ENCODE measurements at places on chromosomes 12 and 14.

GRCh38 chr12:10184261-10184843 lies 5.5 kb downstream of the TMEM52B start:
- no peak for DNase-seq

- peak; percentile 26 for DNase-seq
These were observed 173.2 kb downstream of the SLC35F4 start for GRCh38 chr14:57692671-57693070.

- peak; percentile 45 for DNase-seq
These were observed 2.4 kb upstream of the TCL1B start for GRCh38 chr14:95683793-95684192.

DNA sequence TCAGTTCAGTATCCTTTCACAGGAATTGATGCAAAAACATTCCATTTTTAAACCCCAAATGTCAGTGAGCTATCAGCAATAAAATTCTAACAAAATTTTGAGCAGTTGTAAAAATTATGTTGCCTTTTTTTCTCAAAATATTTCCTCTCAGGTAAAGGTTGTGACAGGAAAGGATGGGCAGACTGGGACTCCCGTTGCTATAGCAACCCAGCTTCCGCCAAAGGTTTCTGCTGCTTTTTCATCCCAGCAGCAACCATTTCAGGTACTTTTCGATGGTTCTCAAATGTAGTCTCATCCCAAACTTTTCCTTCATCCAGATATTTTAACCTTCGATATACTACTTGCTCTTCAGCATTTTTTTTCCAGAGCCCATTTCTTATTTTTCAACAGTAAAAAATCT lies 13.6 kb downstream of the EP400 start:
- no peak for DNase-seq

DNA sequence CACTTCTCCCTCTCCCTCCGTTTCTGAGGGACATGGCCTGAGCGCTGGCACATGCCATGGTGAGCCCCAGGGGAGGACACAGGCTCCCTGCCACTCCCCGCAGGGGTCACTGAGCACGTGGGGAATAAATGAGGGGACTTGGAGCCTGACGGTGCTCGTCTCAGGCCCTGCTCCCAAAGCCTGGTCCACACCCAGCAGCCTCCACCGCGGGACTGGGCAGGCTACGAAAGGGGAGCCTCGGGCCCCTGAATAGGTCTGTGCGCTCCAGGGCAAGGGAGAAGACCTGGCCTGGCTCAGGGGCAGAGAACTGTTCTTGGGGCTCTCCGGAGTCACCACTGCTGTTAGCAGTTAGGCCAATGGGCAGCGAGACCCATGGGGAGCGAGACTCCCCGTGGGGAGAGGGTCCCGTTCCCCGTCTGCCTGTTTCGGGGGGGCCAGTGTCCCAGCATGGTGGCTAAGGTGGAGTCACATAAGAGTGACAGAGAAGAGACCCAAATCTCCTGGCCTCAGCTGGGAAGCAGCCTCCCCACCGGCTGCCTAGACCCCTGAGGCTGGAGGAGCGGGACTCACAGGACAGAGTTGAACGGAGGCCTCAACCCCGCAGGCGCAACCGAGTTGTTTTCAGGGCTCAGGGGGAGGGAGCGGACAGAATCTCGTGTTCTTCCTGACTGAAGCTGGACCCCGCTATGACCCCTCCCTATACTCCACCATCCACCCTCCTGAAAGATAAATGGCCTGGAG lies 329.8 kb upstream of the SFSWAP start:
- no peak for DNase-seq

GRCh38 chr14:93629643-93630042 lies 158.6 kb downstream of the PRIMA1 start:
- DNase-seq: no peak

GRCh38 chr14:54776361-54777001 lies 126.1 kb downstream of the GCH1 start:
- DNase-seq: no peak

DNA sequence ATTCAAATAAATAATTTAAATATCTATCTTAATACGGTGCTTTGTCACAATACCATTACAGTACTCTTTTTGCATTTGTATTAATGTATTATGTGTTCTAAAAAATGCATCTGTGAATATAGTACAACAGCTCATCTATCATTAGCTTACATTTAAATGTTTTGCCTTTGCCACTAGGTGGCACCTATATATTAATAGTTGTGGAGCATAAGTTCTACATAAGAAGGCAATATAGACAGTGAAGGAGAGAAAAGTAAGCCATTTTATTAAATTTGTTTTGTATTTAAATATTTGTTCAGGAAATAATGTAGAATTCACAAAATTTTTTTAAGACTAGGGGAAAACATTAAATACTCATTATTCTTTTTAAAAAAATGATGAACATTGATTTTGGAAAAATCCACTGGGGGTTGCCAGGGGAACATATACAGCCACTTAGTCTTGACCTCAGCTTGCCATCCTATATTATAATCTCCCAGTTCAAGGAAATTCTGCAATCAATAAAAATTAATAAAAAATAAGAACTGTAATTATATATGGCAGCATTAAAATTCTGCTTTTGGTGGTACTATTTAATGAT lies 9.8 kb downstream of the CCER1 start:
- peak; percentile 66 for DNase-seq

- DNase-seq: no peak
These were observed 1153.4 kb downstream of the TMEM121 start for GRCh38 chr14:106679776-106680175.

- no peak for DNase-seq
These were observed 110.4 kb downstream of the ETV6 start for GRCh38 chr12:11759899-11760298.

DNA sequence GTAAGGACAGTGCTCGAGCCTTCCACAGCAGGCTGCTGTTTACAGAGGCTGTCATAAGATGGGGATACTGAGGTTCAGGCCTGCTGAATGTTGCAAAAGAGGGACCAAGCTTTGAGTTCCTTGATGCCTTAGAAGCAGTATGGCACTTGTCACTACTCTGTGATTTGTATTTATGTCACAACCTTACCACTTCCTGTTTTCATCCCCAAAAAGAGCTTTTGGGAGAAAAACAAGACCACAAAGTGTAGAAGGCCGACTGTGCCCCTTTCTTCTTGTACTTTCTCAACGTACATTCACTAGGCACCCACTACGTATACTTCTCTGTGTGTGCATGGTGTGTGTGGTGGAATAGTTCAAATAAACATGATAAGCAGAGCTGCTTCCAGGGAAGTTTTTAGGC lies 90.1 kb downstream of the DRAM1 start:
- DNase-seq: no peak

GRCh38 chr12:110548678-110549077 lies 34.4 kb downstream of the PPTC7 start:
- DNase-seq: no peak

GRCh38 chr12:96213869-96214268 lies 19.7 kb downstream of the ELK3 start:
- no peak for DNase-seq

GRCh38 chr12:15525441-15525840 lies 203.1 kb downstream of the PTPRO start:
- DNase-seq: no peak

DNA sequence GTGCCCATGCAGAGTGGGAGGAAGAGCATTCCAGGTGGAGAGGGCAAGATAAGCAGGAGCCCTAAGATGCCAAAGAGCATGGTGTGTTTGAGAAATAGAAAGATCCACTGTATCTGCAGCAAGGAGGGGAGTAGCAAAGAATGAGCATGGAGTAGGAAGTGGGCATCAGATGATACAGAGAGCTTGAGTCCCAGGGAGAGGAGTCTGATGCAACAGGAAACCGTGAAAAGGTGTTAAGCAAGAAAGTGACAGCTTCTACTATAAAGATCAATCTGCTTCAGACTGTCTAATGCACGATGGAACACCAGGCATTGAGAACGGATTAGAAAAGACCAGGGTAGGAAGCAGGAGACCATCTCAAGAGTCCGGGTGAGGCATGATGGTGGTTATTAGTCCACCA lies 12.3 kb upstream of the GPRC5D start:
- no peak for DNase-seq

- no peak for DNase-seq
These were observed 204.2 kb upstream of the PLXNC1 start for GRCh38 chr12:93944201-93944600.

DNA sequence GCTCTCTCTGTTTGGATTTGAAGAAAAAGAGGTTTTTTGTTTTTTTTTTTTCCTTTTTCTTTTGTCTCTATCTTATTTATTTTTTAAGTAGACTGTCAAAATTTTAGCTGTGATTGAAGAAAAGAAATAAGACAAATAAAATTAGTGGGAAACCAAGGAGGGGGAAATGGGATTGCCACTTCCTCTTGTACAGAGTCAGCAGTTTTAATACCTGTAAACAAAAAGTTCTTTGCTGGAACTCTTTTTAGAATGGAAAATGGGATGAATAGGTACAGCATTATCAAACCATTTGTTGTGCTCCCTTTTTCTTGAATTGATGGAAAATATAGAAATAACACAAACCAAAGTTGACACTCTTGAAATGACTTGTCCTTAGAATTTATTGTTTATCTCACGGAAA lies 680.7 kb downstream of the DIO2 start:
- no peak for DNase-seq

DNA sequence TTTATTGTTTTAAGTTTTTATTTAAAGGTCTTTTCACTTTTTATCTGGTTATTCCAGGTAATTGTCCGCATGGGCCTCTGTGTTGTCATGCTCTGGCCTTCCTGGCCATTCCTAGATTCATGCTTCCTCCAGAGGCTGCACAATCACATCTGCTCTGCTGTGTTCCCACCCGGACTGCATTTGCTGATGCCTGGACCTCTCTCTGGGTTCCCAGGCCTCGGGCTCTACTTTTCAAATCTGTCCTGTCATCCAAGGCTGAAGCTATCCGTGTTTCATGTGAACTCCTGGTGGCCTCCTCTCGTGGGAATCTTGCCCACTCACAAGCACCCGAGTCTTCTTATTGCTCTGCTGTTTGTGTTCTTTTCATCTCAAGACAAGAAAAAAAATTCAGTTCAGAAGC lies 16.1 kb upstream of the VDR start:
- DNase-seq: no peak

DNA sequence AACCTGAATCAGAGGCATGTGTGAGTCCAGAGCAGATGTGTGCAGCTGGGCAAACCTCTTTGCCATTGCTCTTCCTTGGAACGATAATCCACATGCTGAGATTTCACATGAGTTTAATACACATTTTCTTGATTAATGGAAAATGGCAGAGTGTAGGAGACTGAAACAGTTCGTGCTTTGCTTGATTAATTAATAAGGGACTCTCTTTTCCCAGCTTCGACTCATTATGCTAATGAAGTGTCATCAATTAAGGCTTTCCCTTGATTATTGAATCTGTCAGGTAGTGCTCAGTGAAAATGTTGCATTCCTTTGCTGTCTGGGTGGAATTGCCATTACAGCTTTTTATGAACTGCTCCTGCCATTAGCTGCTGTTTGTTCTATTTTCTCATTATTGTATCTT lies 487.7 kb upstream of the NOVA1 start:
- DNase-seq: no peak

DNA sequence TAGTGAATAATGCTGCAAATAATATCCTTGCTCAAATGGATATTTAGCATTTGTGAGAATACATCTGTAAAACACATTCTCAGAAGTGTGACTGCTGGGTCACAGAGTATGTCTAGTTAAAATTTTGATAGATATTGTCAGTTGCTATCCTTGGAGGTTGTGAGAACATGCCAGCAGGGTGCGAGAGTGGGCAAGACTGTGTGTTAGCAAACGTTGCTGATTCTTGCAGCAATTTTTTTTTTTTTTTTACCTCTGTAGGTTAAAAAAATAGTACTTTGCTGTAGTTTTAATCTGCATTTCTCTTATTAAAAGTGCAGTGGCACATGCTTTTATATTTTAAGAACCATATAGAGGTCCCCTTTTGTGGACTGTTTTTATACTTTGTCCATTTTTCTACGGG lies 4.5 kb upstream of the NYNRIN start:
- no peak for DNase-seq

DNA sequence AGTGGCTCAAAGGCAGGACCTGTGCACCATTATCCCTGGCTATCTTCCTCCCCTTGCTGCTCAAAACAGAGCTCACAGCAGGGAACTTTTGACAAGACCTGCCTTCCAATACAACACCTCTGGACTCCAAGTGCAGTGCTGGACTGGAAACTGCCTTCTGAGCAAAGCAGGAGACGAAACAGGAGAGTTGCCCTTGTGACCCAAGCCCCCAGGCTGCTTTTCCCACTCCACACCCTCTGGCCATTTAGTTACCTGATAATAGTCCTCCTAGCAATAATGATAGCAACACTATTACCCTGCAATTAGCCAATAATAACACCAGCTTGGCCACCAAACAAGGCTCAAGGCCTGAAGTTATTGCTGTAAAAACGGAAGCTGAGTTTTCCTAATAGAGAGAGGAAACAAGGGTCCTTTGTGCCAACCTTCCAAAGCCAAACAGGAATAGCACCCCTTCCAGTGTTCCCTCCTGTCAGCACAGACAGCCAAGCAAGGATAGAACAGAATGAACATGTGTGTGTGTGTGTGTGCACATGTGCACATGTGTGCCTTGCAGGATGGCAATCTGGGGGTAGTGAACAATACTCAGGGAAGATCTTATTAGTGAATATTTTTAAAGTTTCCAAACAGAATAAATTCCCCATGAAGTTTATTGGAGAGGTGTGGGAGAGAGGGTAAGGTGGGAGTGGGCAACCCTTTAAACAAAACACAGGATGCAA lies 9.2 kb upstream of the KRT73 start:
- no peak for DNase-seq

- DNase-seq: no peak
These were observed 36.7 kb downstream of the FLRT2 start for GRCh38 chr14:85566603-85567002.

DNA sequence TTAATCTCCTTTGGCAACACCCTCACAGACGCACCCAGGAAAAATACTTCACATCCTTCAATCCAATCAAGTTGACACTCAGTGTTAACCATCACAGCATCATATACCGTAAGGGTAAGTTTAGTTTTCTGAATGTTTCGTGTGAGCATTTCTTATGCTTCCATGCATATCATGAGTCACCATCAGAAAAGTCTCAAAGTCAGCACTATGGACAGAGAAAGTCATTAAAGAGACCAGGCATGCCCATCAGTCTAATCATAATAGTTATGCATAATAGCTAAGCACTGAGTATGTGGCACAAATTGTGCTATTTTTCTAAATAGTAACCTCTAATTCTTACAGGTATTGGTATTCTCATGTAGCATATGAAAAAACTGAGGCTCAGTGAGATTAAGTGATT lies 158.8 kb upstream of the PRMT8 start:
- DNase-seq: no peak

- DNase-seq: no peak
These were observed 1210.8 kb downstream of the GALC start for GRCh38 chr14:86782092-86782580.
